Globus pallidus (tissue), 1 donor: ENCODE measurements at places on chromosomes 13 and 19.

- no peak for DNase-seq
Measured at GRCh38 chr13:72097568-72097967, 230.6 kb upstream of the DACH1 start.

GRCh38 chr19:40745402-40745780, 4.9 kb downstream of the ACTMAP start:
- DNase-seq = no peak

DNA sequence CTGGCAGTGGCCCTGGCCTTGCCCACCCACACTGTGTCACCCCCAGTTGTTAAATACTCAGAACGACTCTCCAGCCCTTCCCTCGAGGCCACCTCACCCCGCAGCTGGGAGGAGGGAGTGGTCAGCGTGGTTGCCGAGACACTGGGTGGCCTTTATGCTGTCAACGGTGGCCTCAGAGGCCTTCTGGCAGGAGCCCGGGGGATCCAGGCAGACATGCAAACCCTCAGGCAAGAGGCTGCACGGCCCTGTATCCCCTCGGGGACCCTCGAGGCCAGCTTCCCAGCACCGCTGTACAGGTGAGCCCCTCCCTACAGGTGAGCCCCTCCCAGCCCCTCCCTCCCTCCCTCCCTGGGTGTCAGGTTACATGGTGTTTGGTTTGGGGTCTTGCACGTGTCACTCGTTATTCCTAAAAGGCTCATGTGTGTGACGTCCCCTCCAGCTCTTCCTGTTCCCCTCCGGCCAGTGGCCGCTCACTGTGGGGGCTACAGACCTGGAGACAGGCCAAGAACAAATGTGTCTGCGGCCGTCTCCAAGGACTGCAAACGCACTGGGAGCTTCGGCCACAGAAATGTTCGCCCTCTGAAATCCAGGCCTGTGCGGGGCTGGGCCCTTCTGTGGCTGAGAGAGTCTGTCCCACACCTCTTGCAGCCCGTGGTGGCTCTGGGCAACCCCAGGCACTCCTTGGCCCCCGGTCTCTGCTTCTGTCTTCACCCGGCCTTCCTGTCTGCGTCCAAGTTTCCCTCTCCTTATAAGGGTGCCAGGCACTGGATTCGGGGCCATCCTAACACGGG, at the start of gene TEKTIP1:
TEKTIP1 (plus strand) TSS at position 210 of the 791 bp plus-strand sequence; CDS start at position 214, 4 bp downstream.
- peak; percentile 52 for DNase-seq

GRCh38 chr13:27820524-27821482, 28.5 kb downstream of the GSX1 start:
- DNase-seq = no peak

- no peak for DNase-seq
Measured at GRCh38 chr19:24074720-24075454, 12.1 kb upstream of the ZNF254 start.

DNA sequence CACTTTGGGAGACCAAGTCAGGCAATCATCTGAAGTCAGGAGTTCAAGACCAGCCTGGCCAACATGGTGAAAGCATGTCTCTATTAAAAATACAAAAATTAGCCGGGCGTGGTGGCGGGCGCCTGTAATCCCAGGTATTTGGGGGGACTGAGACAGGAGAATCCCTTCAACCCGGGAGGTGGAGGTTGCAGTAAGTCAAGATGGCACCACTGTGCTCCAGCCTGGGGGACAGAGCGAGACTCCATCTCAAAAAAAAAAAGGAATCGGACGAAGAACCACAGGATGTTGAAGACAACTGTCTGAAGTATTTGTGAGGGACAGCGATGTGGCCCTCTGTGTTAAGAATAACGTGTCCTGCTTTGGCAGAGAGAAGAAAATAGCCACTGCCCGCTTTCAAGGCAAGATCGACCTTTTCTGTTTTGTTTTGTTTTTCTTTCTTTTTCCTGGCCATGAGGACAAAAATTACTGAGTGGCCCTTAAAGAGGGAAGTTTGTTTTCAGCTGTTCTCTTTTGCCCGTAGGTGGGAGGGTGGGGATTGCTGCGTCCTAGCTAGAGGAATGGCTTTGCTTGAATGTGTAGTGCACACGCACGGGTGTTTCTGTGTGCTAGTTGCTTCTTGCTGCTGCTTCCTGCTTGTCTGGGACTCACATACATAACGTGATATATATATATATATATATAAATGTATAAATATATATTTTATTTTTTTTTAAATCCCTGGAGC, 6.2 kb upstream of the PRKCG start:
- no peak for DNase-seq

GRCh38 chr19:5155586-5156210, 184.9 kb downstream of the PTPRS start:
- DNase-seq = no peak
